ENCODE measurements at places on chromosomes 3 and 15.

DNA sequence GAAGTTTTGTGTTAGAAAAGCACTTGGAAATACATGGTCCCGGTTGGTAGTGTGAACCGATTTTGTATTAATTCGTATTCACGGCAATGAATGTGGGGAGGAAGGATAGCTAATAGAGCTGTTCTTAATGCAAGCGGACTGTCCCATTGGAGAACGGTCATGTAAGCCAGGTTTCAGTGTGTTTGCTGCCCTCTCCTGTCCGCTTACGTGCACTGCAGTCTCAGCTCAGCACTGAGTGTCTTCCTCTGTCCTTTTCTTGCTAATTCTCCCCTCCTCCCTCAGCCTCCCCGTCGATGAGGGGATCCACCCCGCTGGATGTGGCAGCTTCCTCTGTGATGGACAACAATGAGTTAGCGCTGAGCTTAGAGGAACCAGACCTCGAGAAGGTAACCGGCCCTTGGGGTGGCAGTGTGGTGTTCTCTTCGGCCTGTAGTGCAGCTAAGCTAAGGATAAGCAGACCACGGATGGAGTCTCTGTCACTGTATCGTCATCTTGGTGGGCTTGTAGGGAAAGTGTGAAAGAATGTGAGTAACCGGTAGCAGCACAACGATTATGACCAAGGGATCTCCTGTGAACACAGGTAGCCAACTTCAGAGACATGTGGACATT is 267.5 kb upstream of the CHRM5 start:
- peak; percentile 71 for DNase-seq

DNA sequence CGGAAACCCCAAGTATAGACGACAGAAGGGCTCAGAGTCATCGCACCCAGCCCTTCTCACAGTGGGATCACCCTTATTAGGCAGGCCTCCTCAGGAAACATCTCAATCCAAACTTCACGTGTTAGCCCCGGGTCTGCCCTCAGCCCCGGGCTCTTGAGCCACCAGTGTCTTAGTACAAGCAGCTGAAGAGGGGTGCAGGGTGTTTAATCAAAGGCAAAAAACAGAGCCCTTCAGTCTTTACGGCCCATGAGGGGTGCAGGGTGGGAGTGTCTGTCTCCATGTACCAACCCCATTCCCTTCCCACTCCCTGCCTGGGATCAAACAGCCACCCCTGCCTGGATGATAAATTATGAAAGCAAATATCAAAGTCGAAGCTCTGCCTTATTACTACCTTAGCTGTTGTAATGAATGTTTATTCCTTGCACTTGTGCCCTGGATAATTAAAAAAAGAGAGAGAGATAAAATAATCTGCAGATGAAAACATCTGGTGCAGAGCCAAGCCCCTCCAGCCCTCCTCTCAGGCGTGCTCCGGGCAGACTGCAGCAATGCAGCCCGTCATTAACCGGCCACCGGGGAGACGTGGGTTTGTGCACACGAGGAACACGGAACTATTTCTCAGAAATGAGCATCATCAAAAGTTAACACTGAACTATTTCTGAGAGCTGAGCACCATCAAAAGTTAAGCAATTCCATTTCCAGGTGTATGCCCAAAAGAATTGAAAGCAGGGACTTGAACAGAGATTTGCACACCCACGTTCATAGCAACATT is 64.5 kb downstream of the ADAMTS17 start:
- no peak for DNase-seq

DNA sequence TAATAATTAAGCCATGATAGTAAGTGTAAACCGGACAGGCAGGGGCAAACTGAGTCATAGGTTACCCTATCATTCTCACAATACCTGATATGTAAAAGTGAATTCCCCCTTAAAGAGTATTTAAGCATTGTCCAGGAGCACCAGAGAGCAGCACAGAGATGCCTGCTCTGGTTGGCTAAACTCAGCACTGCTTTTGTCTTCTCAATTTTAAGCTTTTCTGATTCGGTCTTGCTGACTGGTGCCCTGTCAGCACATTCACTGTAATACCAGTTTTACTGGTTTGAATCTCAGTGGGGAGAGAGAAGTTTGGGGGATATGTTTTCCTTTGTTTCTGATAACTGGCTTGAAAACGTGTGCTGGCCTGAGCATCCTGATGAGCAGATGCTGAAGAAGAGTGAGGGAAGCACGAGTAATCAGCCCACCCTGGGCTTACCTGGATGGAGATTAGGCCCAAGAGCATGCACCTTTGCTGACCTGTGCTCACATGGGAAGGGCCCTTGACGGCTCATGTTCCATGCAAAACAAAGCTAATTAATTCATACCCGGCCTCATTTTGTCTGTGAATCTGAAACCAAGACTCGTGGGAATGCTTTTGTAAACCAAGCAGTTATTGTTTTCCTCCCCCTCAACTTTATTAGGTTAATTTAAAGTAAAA is 208.5 kb upstream of the MRPL3 start:
- DNase-seq, result no peak

DNA sequence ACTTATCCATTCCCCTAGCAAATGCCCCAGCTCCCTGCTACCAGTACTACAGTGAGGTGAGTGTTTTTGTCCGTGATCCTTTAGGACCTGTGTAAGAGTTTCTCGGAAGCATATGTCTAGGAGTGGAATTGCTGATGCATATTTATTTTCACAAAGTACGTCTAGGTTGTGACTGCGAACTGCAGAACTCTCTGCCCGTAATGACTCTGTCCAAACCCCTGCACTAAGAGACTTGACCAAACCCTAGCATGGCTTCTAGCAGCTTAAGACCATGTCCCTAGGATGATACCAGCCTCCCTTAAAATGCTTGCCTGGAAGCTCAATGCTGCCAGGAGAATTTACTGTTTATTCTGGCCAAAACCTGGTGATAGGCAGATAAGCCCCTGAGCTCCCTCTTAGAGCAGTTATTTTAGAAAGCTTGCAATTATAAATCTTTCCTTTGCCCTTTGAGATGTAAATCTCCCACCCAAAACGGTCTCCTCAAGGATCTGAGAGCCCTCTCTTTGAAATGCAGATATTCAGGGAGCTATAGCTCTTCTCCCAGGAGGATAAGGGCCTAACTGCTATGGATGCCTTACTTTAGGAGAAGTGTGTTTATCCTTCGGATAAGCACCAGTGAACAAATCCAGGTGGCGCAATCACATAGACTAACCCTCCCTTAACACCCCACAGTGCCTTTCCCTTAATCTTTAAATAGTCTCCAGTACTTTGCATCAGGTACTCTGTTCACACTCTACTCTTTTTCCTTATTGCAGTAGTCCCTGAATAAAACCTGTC is 14.7 kb upstream of the CA12 start:
- DNase-seq, result no peak

- no peak for DNase-seq
These were observed 13.2 kb downstream of the PRR23E start for GRCh38 chr3:127206154-127206553.

- no peak for DNase-seq
These were observed 24.2 kb downstream of the TRIM71 start for GRCh38 chr3:32841867-32842470.

DNA sequence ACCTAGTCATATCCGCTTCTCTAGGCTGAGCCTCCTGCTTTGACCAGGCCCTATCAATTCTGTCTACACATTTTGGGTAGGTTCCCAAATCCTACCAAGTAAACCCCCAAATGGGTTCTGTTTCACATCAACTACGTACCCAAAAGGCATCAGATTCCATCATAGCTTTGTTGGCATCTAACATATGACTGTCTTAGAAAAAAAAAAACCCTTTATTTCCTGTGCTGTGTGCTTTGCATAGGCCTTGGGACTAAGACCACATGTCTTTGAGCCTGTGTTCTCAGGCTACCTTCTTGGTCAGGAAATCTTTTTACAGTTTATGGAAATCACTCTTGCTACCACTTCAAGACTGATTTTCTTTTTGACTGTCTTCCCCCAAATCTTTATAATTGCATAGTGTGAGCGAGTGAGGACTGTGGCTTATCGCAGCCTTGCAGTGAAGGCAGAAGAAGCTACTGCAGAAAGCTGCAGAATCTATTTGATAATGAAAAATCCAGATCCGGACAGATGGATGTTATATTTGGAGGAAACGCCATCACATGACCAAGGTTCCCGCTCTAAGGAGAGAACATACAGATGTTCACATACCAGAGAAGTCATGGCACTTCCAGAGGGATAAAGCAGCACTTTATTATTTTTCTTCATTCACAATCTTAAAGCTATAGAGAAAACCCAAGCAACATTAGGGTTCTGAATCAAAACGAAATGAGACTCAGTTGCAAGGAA is 111.2 kb downstream of the EOMES start:
- no peak for DNase-seq

DNA sequence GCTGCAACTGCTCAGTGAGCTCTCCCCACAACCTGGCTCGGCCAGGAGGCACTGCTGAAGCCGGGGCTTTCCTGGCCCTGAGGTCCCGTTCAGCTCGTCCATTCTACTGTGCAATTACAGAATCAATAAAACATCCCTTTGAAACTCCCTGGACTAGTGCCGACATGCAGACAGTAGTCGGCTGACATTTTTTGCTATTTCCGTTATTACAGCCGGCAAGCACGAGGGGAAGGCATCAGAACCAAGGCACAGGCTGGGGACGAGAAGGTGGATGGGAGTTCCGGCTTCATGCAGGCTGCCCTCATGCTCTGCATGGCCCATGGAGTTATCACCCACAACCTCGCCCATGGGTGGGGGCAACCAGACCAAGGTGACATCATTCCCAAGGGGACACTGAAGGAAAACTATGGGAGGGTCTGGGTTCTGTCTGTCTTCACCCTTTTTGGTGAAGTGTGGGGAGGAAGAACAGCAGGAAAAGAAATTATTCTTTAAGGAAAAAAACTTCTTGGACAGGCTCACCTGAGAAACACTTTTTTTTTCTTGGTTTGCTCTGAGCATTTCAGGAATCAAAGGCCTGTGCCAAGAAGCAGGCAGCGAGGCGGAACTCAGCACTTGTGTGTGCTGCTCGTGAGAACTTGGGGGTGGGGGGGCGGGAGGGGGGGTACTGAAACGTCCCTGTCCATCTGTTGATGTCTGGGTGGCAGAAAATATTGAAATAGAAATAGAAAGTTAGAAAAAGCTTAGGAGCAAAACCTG is 154.5 kb downstream of the FOXP1 start:
- DNase-seq, result no peak

DNA sequence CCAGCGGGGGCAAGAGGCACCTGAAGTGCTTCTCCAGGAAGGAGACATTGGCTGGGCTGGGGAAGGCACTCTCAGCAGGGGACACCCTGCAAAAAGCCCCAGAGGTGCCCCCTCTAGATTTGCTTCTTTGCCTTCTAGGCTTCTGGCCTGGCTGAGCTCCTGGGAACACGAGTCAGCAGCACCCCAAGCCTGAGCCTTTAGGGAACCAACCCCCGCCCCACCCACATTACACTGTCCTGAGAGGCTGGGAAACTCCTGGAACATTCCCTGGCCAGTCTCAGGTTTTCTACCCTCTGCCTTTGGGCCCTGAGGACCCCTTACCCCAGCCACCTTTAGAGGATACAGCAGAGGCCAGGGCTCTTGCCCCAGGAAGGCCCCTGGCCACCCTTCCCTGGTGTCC is 108.4 kb upstream of the LINGO1 start:
- DNase-seq, result no peak

- no peak for DNase-seq
These were observed 2.7 kb upstream of the FURIN start for GRCh38 chr15:90865702-90866101.

DNA sequence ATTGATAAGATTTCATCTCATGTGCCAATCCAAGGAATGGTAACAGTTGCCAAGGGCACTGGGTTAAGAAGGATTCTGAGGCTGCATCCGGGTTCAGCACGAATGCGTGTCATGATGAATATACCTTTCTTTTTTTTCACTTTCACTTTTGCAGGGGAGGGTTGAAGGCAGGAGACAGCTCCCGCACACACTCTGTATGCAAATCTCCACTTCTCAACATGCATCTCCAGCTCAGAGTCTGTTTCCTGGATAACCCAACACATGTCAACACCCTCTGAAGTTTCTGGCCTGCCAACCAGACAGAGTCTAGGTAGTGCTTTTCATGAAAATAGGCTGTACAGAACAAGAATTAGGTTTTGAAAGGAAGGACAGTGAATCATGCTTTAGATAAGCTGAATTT is 21.6 kb downstream of the B4GALT4 start:
- DNase-seq, result no peak

GRCh38 chr3:8499181-8499611 is 2.4 kb upstream of the LMCD1 start:
- DNase-seq, result no peak

DNA sequence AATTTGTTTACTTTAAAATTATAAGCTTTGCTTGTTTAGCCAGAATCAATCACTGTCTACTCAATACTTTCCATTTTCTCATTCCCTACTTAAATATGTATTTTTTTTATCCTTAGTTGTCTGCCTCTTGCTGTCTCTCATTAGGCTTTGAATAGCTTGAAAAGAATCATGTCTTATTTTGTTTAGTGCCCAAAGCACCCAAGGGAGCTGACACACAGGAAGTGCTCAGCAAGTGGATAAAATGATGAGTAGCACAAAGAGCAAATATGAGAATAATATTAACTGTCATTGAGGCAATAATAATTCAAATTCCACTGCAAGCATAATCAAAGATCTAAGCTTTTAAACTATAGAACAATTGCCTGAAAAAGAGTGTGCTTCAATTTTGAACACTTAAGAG is 19.0 kb upstream of the IL1RAP start:
- no peak for DNase-seq

- no peak for DNase-seq
These were observed 36.7 kb downstream of the FOXP1 start for GRCh38 chr3:71546821-71547220.

DNA sequence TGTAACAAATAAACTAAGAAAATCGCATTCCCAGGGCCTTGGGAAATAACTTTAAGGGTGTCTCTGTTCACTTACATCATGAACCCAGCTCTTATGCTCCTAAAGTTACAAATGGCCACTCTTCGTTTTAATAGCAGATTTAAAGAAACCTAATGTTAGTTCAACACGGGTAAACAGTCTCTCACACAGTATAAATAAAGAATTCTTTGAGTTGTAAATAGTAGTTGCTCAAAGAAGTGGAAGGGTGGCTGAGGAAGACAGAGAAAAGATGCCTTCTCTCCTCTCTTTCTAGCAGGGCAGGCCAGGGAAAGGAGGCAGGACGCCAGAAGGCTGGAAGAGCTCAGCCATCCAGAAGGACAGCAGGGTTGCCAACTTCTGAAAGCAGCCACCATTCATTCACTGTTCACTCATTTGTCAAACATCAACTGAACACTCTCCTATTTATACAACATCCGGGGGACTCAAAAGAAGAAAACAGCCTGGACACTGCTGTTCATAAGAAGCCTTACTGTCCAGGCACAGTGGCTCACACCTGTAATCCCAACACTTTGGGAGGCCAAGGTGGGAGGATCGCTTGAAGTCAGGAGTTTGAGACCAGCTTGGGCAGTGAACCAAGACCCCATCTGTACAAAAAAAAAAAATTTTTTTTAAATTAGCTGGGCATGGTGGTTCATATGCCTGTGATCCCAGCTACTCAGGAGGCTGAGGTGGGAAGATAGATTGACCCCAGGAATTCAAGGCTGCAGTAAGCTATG is 47.3 kb downstream of the WWTR1 start:
- DNase-seq, result no peak

- no peak for DNase-seq
These were observed 17.0 kb upstream of the SLC9A9 start for GRCh38 chr3:143865302-143865701.

- DNase-seq, result no peak
These were observed 159.2 kb downstream of the ZPLD1 start for GRCh38 chr3:102593812-102594602.

- DNase-seq, result no peak
These were observed 1.0 kb downstream of the LYSMD4 start for GRCh38 chr15:99732124-99732750.

- no peak for DNase-seq
These were observed 136.2 kb downstream of the CHST2 start for GRCh38 chr3:143255739-143256138.

All from CMK (cell line).